ENCODE measurements at places on chromosomes 16 and 17.

DNA sequence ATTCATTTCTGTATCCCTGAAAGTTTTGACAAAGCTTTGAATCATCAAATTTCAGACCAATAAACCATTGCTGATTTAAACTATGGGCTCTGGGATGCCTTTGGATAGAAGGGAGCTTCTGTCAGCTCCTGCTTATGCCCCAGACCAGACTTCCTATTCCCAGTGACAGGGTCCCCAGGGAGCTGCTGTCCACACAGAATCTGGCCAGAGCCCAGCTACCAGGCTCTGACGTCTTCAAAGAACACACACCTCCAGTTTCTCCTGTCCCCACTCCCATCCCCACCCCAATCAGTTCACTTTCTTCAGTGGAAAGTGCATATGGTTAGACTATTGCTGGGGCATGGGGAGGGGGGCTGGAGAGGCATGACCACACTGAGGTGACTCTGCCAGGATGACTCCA lies 51.6 kb upstream of the SREBF1 start:
- no peak for DNase-seq

- no peak for DNase-seq
Measured at GRCh38 chr17:65664696-65665095, 103.2 kb upstream of the AXIN2 start.

DNA sequence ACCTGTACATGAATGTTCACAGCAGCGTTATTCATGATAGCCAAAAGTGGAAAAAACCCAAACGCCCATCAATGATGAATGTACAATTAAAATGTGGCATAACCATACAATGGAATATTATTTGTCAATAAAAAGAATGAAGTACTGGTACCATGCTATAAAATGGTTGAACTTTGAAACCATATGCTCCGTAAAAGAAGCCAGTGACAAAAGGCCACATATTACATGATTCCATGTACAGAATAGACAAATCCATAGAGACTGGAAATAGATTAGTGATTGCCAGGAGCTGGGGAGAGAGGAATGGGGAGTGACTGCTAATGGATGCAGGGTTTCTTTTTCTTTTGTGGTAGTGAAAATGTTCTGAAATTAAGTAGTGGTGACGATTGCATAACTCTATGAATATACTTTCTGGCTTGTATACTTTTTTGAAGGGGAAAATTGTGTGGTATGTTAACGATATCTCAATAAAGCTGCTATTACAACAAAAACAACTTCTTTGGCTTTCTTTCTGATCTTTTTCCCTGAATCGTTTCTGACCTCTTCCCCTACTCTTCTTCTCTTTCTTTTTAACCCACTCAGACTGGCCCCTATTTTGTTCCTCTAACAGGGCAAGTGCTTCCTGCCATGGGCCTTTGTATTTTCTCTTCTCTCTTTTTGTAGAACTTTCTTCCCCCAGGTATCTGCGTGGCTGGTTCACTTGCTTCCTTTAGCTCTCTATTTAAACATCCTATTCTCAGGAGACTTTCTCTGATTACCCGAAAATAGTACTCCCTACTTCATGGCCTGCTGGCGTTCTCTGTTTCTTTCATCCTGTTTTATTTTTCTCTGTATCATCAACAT lies 67.9 kb downstream of the FTO start:
- no peak for DNase-seq

DNA sequence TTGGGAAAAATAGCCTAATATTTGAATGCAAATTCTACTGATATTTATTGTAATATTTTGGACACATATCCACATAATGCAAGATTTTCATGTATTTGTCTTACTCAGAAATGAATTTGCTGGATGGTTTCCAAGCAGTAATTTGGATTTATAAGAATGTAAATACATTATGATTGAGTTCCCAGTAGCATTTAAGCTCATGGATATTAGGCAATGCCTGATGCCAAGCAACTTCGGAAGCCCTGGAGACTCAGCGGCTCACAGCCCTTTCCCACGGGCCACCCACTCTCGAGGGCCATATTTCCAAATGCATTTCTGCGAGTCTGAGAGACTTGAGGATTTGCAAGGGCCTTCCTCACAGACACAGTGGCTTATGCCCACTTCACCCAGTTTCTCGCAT lies 62.1 kb upstream of the MYOCD start:
- no peak for DNase-seq

DNA sequence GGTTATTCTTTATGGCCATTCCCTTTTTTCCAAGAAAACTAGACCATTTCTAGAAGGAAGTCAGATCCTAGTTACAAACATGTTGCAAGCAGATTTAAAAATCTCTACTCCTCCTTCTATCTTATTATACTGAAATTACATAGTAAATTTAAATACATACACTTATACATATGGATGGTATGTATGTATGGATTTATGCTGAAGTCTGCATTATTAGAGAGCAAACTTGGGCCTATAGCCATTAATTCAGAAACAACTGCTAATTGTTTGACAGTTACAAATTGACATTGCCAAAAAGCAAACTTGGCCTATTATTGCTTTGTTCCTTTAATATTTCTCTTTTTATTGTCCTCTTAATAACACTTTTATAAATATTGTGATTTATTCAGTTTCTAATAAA lies 67.1 kb downstream of the NFAT5 start:
- DNase-seq = no peak

GRCh38 chr16:48323783-48324775 lies 61.1 kb downstream of the SIAH1 start:
- no peak for DNase-seq

GRCh38 chr16:65295527-65295926 lies 173.7 kb upstream of the CDH11 start:
- DNase-seq = no peak

- DNase-seq = no peak
Measured at GRCh38 chr16:57798953-57799599, 3.2 kb downstream of the KIFC3 start.

- no peak for DNase-seq
Measured at GRCh38 chr17:7215652-7216180, 3.9 kb downstream of the DLG4 start.

- DNase-seq = no peak
Measured at GRCh38 chr16:68064791-68065365, 20.3 kb upstream of the NFATC3 start.

DNA sequence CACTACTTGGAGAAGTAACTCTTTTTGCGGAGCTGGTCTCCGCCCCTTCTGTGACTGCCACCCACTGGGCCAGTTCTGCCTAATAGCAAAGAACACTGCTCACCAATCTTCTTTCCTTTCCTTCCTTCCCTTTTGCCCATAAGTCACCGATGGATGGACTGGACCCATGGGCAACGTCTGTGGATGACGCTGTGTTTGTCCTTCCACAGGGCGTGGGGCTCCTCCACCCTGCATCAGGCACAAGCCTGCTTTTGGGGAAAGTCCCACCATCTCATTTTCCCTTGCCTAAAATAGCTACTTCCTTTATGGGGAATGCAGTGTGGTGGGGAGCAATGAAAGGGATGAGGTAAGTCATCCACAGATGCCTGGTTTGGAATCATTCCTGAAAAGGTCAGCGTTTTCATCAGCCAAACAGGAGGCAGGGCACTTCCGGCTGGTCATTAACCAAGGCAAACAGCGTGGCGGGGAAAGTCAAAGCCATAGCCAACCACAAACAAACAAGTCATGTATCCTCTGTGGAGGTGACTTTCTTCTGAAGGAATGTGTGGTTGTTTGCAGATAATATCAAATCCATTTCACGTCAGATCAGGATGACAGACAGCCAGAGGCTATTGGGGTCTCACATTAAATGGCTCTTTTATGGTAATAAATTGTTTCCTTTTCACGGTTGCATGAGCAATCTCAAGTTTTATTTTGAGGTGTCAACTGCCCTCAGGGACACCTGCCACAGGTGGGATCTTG lies 30.7 kb upstream of the MED9 start:
- DNase-seq = no peak

DNA sequence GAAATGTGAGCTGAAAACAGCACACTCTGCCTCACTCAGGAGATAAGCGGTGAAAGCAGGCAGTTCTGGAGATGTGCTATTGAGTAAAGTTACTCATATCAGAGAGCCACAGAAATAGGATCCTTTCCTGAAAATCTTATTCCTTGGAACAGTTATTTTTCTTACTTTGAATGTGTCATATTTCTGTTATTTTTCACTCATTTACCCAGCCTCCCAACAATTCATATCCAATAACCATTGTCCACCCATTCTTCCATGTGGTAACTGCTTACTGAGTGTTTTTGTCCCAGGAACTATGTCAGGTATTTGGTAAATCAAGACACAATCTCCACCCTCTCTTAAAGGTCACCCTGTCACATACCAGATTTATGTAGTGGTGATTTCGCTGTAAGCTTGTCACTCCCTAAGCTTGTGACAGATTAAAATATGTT lies 144.9 kb downstream of the PARN start:
- no peak for DNase-seq

DNA sequence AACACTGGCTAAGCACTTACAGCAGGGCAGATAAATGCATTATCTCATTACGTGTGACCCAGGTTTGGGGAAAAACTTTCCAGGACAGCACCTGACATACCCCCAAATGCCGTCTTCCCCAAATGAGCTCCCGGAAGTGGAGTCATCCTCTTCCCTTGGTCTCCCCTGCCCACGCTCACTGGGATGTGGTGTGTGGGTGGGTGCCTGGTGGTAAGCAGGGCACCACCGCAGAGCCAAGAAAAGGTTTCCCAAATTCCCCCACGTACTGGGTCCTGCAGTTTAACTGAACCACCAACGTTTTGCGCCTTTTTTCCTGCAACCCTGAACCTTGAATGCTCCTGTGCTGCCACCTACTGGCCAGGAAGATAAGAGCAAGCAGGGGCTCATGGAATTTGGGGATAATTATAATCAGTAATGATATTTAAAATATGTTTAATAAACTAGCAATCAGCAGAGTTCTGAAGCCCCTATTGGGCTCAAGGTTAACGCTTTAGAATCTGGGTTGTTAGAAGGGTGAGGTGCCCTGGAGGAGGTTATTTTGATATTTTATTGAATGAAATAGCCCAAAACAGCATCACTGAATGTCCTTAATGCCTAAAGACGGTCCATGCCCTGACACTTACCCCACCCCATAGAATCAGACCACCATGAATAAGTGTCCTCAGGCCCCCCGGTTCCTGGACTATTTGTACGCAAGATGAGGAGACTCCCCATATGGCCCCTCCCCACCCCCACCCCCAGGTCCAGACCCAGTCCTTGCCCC lies 8.0 kb downstream of the SPPL2C start:
- peak; percentile 0 for DNase-seq

GRCh38 chr16:48139517-48139916 lies 16.3 kb downstream of the ABCC12 start:
- DNase-seq = no peak

GRCh38 chr17:78993241-78993956 lies 13.7 kb upstream of the LGALS3BP start:
- DNase-seq = no peak

- DNase-seq = no peak
Measured at GRCh38 chr17:73742948-73743381, 98.7 kb upstream of the SDK2 start.

GRCh38 chr17:76497699-76497978 lies 3.6 kb downstream of the RHBDF2 start:
- no peak for DNase-seq

GRCh38 chr17:75525806-75526554 lies 483 bp downstream of the LLGL2 start:
- no peak for DNase-seq

GRCh38 chr16:48161906-48162305 lies 6.1 kb upstream of the ABCC12 start:
- no peak for DNase-seq

GRCh38 chr17:7834957-7835813 lies 1.2 kb downstream of the KDM6B start:
- DNase-seq = peak; percentile 46

GRCh38 chr17:39568702-39569101 lies 39.0 kb downstream of the NEUROD2 start:
- DNase-seq = no peak

DNA sequence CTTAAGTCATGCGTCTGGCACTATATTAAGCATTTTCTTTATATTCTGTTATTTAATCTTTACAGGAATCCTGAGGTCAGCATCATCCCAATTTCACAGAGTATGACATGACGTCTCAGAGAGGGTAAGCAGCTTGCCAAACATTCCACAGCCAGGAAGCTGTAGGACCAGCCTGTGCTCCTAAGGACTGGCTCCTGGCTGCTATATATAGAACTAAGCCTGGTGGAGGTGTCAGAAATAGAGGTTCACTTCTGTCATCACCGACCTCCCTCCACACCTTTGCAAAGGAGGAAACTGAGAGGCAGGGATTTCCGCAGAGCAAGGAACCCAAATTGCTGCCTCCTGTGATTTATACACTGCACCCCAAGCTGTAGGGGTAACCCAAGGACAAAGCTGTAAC lies 37.9 kb upstream of the NDRG4 start:
- no peak for DNase-seq

DNA sequence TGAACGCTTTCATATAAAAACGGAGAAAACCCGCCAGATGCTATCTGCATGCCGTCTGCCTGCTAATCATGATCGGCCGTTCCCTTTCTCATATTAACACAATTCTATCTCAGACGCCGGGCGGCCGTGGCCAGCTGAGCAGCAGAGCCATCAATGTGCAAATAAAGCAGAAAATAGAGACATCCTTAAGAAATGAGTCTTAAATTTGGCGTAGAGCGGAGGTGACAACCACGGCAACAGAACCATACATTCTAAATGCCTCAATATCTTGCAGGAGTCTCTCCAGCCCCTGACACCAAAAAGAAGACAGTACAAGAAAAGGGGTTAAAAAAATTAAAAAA lies 2.7 kb upstream of the IRX5 start:
- DNase-seq = no peak

DNA sequence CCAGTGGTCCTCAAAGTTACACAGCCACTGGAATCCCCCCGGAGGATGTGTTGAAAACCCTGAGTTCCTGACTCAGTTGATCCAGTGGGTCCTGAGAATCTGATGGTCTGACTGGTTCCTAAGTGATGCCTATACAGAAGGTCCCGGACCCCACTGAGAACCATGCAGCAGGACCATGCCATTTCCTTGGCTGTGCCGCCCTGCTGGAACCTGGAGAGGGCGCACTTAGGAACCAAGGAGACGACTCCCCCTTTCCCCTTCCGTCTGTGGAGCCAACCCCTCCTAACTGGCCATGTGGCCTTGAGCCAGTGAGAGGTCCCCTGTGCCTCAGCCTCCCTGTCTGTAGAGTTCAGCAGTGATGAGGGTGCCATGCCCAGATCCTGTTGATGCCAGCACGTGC lies 22.0 kb downstream of the C16orf74 start:
- no peak for DNase-seq

All from NCI-H1417 treated with DMSO at 0.1 percent for 48 hours (cell line).